ENCODE measurements at places on chromosomes 1 and 21. TPM values are rescaled to one million over a fixed set of nuclear protein-coding genes. Genes with fewer than 3 reads are reported as not detected.
A peak's percentile ranks its signal among the peaks of the same experiment; 100 is the strongest.

- H3K27me3 ChIP-seq: no peaks in the 10 kb centered on the region
- peaks cover 4% of the 10 kb centered on the region for H3K36me3 ChIP-seq
- H3K27ac ChIP-seq: no peak overlapping the region
These were observed 442.3 kb downstream of the GPATCH2 start for GRCh38 chr1:217188280-217189237.

DNA sequence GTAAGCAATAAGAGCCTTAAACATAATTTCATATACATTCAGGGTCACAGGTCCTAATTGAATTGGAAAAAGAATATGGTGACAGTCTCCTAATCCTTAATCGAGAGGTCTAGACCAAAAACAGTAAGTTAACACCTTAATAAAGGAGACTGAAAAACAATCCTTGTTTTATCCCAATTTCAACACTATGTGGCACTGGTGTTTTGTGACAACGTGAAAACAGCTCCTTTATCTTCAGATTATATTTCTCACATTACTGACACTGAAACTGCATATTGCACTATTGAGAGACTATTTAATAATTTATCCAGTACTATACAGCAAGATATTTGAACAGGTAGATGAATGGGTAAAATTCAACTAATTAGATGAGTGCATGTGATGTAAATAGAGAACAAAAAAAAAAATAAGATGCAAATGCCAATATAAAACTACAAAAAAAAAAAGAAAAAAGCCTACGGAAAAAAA lies 34.1 kb downstream of the TP53BP2 start:
- H3K27ac ChIP-seq: no peak overlapping the region
- no peak for DNase-seq
- peaks cover 62% of the 10 kb centered on the region for H3K36me3 ChIP-seq
- no peaks in the 10 kb centered on the region for H3K27me3 ChIP-seq

DNA sequence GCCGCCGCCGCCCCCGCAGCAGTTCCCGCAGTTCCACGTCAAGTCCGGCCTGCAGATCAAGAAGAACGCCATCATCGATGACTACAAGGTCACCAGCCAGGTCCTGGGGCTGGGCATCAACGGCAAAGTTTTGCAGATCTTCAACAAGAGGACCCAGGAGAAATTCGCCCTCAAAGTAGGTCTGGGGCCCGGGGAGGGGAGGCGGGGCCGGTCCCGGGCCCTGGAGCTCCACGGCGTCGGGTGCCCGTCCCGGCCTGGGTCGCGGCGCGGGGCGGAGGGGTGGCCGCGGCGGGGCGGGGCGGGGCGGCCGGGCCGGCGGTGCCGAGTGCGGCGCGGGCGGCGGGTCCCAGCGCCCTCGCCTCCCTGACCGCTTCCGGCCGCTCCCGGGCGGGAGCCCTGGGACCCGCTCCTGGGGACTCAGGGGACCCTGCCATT lies 646 bp downstream of the MAPKAPK2 start:
- peaks cover 23% of the 10 kb centered on the region for H3K27me3 ChIP-seq
- H3K4me3 ChIP-seq: peak overlapping the region; percentile 96
- no peaks in the 10 kb centered on the region for H3K36me3 ChIP-seq
- H3K27ac ChIP-seq: no peak overlapping the region
- no peak for DNase-seq

DNA sequence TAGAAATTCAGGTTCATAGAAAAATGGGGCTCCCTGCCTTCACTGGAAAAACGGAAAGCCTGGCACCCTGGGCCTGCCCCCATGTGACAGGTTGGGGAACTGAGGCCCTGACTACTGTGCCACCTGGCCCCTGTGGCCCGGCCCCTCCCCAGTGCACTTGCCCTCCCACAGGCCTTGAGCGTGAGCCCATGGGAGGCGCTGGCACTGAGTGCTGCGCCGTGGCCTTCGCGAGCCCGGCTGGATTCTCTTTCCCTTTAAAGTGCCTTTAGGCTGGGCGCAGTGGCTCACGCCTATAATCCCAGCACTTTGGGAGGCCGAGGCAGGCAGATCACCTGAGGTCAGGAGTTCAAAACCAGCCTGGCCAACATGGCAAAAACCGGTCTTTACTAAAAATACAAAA lies 45.7 kb downstream of the SLC37A1 start:
- no peaks in the 10 kb centered on the region for H3K27me3 ChIP-seq
- no peak overlapping the region for H3K27ac ChIP-seq
- no peak for DNase-seq
- H3K4me1 ChIP-seq: no peaks in the 10 kb centered on the region
- peaks cover 2% of the 10 kb centered on the region for H3K36me3 ChIP-seq
- H3K4me3 ChIP-seq: no peak overlapping the region

DNA sequence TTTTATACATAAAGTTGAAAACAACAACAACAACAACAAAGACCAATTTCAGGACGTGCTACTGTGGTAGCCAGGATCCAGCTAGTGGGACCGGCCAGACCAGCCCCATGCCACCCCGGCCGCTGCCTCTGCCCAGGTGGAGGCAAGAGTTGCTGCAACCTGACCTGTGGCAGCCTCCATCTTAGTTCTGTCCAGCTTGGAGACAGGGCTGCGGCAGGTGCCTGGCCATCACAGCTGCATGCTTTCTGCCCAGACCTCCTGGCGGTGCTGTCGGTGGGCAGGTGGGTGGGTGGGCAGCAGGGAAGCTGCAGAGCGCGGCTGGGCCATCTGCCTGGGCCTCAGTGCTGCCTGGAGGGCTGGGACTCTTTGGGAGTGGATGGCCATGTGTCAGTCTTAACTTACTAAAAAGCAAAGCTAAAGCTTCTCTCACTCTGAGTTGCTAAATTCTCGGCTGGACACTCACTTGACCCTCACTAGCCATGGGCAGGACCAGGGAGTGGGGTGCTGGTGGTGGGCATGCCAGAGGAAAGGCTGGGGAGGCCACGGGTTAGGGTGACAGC lies 38.6 kb downstream of the KIAA1614 start:
- DNase-seq: no peak
- no peak overlapping the region for H3K27ac ChIP-seq
- H3K4me1 ChIP-seq: no peaks in the 10 kb centered on the region
- H3K27me3 ChIP-seq: no peaks in the 10 kb centered on the region

- DNase-seq: no peak
- no peaks in the 10 kb centered on the region for H3K27me3 ChIP-seq
- no peak overlapping the region for H3K4me3 ChIP-seq
- no peak overlapping the region for H3K27ac ChIP-seq
- no peaks in the 10 kb centered on the region for H3K4me1 ChIP-seq
These were observed 34.7 kb downstream of the UBE2G2 start for GRCh38 chr21:44766818-44767354.

DNA sequence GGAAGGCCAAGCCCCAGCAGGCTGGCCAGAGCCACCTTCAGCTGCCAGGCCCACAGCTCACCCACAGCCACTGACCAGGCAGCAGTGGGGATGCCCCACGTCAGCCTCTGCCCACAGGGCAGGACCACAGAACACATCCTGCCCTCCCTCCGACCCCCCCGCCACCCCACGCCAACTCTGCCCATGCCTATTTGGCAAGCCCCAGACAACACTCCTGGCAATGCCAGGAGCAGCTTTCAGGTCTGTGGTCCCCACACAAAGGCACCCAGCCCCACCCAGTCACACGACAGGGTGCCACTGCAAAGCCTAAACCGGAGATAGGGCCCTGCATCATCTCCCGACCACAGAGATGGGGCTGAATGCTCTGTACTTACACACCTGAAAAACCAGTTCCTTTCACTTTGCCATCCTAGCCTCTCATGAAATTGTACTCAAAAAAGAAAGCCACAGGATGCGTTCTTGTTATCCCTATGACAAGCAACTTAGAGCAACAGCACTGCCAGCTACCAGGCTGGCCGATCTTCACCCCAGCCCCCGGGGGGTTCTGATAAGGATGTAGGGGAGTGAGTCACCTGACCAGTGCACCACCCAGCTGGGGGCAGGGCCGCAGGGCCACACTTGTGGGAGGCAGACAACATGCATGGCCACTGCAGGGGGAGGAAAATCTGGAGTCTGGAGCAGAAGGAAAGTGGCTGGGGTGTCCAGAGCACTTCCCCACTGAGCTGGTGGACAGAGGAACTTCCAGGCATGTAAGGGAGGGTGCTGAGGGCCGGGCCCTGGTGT lies 36.2 kb downstream of the UBE2G2 start:
- H3K4me3 ChIP-seq: no peak overlapping the region
- H3K27me3 ChIP-seq: no peaks in the 10 kb centered on the region
- no peak for DNase-seq
- H3K36me3 ChIP-seq: peaks cover 18% of the 10 kb centered on the region
- H3K27ac ChIP-seq: no peak overlapping the region
- H3K4me1 ChIP-seq: no peaks in the 10 kb centered on the region

GRCh38 chr1:48203287-48203900 lies 19.1 kb upstream of the SLC5A9 start:
- H3K4me3 ChIP-seq: no peak overlapping the region
- H3K36me3 ChIP-seq: no peaks in the 10 kb centered on the region
- no peaks in the 10 kb centered on the region for H3K27me3 ChIP-seq
- DNase-seq: no peak

GRCh38 chr21:25467896-25468295 lies 139.4 kb downstream of the MRPL39 start:
- peaks cover 3% of the 10 kb centered on the region for H3K36me3 ChIP-seq
- no peaks in the 10 kb centered on the region for H3K4me1 ChIP-seq
- no peaks in the 10 kb centered on the region for H3K27me3 ChIP-seq

DNA sequence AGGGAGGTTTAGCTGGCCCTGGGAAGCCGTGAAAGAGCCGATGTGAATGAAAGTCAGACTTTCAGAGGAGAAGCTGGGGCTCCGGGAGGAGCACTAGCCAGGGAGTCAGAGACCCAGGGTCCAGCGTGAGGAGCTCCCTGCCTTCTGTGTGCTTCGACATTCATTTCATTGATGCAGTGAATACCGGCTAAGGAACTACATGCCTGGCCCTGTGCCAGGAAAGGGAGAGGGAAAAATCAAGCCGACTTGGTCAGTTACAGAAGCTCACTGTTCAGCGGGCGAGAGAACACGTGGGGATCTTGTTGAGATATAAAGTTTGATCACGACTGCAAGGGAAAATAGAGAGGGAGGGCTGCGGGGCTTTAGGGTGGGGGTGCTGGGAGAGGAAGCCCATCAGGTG lies 76.7 kb upstream of the RUNX3 start:
- H3K36me3 ChIP-seq: no peaks in the 10 kb centered on the region
- H3K4me3 ChIP-seq: no peak overlapping the region
- H3K27ac ChIP-seq: no peak overlapping the region
- no peak for DNase-seq
- no peaks in the 10 kb centered on the region for H3K4me1 ChIP-seq

Gene OPTC
- 1.1 TPM for total RNA-seq

Gene C1QA
- not detected for total RNA-seq

Gene PLA2G2A
- 7.1 TPM for total RNA-seq

Gene DTL
- total RNA-seq: 70.1 TPM
